SK-N-SH (cell line): ENCODE measurements at places on chromosomes 6 and 20. TPM values are rescaled to one million over a fixed set of nuclear protein-coding genes. Genes with fewer than 3 reads are reported as not detected.

DNA sequence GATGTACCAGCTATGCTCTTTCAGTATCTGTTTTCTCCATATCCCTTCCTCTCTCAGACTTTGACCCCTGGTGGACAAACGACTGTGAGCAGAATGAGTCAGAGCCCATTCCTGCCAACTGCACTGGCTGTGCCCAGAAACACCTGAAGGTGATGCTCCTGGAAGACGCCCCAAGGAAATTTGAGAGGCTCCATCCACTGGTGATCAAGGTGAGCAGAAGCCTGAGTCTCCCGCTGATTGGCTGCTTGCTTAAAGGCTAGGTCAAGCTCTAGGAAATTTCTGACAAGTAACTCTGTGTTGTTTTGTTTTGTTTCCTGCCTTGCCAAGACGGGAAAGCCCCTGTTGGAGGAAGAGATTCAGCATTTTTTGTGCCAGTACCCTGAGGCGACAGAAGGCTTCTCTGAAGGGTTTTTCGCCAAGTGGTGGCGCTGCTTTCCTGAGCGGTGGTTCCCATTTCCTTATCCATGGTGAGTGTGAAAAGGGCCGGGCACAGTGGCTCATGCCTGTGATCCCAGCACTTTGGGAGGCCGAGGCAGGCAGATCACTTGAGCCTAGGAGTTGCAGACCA lies 28.6 kb downstream of the C6orf89 start:
- DNase-seq: no peak

GRCh38 chr6:61585504-61585903 lies 700.5 kb downstream of the KHDRBS2 start:
- DNase-seq: no peak

Gene ARMH2
- not detected in 2 replicates for polyA plus RNA-seq

Gene CASS4
- polyA plus RNA-seq: 0.02 TPM in 1 of 2 replicates, not detected in the other

Gene LGSN
- polyA plus RNA-seq: not detected in 2 replicates

Gene ADGRF4
- not detected in 2 replicates for polyA plus RNA-seq

DNA sequence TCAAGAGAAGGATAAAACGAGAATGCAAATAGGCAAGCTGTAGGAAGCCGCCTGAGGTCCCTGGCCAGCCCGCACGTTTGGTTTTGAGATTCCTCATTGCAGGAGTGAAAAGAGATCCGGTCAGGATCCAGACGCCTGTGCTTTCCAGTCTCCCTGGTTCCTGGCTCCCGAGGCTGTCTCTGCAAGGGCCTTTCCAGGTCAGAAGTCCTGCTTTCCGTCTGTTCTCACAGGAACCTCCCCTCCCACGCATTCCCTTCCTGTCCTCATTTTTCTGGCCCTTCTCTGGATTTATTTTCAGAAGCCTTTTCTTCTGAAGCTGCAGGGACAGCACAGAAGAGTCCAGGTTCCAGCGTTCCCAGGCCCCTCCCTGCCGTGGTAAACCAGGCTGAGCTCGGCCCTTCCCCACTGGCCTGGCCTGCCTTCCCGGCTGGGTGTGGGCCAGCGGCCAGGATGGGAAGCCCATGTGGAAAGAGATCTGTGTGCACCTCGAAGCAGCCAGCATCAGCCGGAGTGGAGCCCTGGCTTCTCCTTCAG lies 54.0 kb downstream of the TMEM242 start:
- DNase-seq: no peak

Gene RNGTT
- polyA plus RNA-seq: 3.3 and 4.0 TPM in 2 replicates

- DNase-seq: no peak
Observed at GRCh38 chr20:48314925-48315592, 512.7 kb downstream of the PREX1 start.

Gene SLC35B2
- polyA plus RNA-seq: 125 and 163 TPM in 2 replicates

- DNase-seq: no peak
Observed at GRCh38 chr6:156319707-156320106, 457.5 kb upstream of the ARID1B start.

GRCh38 chr6:24923885-24924401 lies 11.8 kb downstream of the RIPOR2 start:
- no peak for DNase-seq

DNA sequence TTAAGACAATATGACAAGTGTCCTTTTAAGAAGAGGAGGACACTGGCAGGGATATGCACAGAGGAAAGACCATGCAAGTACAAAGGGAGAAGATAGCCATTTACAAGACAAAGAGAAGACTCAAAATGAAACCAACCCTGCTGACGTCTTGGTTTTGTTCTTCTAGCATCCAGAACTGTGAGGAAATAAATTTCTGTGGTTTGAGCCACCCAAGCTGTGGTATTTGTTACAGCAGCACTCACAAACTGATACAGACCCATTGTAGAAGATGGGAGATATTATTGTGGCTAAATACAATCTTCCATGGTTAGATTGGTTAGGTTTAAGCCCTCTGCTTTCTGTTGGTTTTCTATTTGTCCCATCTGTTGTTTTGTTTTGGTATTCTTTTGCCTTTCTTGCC lies 88.6 kb upstream of the SLC35F1 start:
- DNase-seq: no peak

Gene KCNK5
- polyA plus RNA-seq: 0.03 TPM in 1 of 2 replicates, not detected in the other

DNA sequence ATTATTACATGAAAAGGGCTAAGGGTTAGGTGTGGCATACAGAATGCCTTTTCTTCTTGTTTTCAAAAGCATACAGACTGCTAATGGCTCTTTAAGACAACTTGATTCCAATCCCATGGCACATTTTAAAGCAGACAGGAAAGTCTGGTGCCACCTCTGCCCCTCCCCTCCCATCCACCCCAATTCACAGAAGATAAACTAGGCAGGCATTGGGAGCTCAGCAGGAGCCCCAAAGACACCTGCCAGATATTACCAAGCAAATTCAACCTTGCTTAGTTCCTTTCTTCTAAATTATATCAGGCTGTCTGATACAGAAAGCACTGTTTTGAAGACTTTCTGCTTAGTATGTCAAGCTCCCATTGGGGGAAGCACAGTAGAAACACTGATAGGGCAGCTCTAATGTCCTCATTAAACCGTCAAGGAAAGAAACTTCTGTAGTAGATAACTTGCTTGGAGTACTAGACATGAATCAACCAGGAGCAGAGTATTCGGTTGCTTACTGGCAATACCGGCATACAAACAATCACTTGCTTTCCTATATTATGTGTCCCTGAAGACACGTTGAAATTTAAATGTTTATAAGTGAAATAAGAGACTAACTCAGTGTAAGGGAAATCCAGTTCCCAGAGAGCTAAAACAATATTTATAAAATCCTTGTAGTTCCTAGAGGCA lies 13.0 kb downstream of the SESN1 start:
- DNase-seq: no peak

- no peak for DNase-seq
Observed at GRCh38 chr6:133609415-133610226, 279.3 kb upstream of the TCF21 start.

DNA sequence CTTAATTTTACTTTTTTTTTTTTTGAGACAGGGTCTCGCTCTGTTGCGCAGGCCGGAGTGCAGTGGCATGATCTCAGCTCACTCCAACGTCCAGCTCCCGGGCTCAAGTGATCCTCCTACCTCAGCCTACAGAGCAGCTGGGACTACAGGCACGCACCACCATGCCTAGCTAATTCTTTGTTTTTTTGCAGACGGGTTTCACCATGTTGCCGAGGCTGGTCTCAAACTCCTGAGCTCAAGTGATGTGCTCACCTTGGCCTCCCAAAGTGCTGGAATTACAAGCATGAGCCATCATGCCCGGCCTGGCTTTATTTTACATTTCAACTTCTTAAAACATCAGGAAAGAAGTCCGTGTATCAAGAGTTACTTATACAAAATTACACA lies 5.7 kb downstream of the OSER1 start:
- DNase-seq: no peak

- no peak for DNase-seq
Observed at GRCh38 chr6:63567966-63568365, 4.3 kb upstream of the LOC128125822 start.
